NCI-H187 (cell line): ENCODE measurements at places on chromosomes 1 and 21.
A peak's percentile ranks its signal among the peaks of the same experiment; 100 is the strongest.

DNA sequence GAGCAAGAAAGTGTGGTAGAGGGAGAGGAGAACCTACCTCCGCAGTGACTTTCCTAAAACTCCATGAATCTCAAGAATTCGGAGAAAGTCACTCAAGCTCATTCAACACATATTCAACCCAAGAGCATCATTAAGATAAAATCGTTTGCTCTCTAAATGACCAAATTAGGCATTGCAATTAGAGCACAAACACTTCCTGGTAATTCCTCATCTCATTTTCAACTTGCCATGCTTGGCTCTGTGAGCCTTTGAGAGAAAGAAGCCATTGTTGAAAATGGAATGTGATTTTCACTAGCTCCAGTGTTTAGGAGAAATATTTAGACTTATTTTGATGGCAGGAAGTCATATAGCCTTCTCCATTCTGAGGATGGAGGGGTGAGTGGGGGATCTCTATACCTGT is 52.5 kb downstream of the KAZN start:
- no peak for DNase-seq

DNA sequence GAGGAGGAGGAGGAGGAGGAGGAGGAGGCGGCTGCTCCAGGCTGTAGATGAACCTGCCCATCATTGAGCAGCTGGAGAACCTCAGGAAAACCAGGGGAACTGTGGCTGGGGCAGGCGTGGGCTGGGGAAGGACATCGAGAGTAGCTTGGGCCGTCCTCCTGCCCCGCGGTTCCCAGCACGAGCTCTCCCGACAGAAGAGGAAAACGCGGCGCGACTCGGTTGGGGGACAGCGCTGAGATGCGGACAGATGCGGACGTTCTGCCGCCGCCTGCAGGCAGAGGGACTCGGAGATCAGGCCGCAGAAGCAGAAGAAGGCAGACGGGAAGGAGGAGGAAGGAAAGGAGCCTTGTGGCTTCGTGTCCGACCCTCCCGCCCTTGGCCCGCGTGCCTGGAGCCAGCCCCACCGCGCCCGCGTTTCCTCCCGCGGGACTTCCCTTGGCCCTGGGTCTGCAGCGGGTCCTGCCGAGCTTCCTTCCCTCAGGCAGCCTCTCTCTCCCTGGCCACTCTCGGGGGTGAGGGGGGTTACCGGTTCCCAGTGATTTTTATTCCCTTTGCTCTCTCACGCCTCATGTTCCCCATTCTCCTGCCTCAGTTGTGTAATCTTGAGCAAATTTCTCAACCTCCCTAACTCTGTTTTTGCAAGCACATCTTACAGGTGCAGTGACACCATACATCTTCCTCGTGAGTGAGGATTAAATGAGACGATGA is 1.7 kb upstream of the TNFRSF9 start:
- DNase-seq = no peak

DNA sequence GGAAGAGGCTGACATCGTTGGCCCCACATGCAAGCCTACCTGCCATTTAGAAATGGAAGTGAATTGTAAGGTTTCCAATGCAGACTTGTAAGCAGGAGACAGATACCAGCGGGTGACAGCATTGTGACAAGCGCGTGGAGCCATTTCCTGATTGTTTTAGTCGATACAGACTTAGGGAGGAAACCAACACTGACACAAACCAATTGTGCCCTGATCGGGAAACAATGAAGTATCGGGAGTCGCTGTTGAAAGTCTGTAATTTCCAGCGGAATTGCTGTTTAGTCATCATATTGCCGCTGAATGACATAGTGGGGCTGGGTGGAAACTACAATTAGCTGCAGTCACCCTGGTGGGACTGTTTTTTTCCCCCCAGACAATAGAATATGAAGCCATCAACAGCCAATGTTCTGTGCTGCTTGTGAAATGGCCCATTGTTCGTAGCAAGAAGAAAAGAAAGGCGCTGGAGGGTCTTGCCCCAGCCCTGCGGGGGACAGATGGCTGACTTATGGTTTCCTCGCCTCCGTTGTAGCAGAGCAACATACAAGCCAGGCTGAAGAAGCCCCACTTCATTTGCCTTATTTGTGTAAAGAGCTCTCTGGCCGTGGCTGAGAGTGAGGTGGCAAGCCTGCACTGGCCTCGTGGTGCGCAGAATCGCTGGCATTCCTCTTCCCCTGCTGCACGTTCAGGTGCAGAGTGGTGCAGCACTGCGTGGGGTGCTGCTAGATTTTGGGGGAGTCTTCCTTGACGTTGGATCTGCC is 462.7 kb downstream of the CAMTA1 start:
- DNase-seq = peak; percentile 31

DNA sequence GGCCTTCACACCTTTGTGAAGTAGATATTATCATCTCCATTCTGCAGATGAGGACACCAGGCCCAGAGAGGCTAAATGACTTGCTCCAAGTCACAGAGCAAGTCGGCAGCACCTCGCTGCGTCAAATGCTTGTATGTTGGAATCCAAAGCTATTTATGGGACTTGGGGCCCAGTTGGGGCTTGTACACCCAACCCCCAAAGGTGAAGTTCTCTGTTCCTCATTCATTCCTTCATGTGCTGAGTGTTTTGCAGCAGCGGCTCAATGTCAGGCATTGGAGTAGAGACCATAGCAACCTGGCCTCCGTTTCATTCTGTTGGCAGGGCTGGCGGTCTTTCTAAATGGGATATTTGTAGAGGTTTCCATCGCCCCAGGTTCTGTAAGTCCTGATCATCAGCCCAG is 113.4 kb upstream of the SLC25A33 start:
- no peak for DNase-seq

GRCh38 chr1:34645919-34646318 is 108.9 kb upstream of the GJB5 start:
- DNase-seq = no peak

DNA sequence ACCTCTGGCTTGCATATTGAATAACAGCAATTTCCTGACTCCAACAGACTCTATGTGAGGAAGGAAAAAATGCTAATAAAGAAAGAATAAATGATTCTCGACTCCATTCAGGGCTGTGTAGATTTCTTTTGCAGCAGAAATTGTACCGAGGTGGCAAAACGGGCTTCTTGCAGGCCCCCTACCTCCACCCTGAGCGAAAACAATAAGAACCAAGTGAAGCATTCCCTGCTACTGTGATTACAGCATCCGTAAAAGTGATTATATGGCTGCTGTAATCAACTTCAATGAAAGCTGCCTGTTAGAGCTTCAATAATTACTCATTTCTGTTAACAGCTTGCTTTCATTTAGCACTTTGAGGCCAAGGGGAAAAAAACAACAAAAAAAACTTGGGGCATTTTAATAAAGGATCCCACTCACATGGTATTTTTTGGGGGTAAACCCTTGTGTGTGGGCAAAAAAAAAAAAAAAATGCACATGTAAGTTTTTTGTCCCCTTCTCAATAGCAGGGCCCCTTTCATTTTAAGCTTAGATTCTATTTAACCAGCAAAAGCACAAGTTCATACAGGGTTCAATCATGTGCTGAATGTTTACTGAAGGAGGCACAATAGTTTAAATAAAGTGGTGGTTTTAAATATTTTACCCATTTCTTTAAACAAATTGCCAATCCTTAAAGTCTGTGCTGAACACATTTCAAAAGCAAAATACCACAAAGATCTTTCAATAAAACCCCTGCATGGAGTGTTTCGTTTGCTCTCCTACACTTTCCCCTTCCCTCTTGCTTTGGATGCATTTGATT is 271.6 kb downstream of the LMO4 start:
- no peak for DNase-seq

DNA sequence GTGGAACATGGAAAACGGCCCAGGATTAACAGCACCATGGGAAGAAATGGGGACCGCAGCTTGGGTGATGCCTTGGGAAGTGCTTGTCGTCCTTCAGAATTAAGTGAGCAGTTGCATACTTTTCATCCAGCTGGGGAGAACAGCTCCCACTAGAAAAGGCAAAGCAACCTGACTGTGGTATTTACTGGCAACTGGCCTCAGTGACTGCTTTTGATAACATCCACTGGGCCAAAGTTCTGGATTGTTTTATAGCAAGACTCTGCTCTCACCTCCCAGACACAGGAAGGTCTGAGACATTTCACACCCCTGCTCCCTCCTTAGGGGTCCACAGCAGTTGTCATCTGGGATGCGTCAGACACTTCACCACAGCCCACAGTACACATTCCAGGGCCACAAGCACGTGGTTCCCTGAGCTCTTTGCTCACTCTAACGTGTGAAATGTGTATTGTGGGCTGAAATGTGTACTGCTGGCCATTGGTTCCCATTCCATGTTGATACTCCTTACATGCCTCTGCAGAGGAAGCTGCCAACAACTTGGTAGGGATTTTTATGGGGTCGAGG is 6.6 kb downstream of the PAPPA2 start:
- DNase-seq = no peak
